Esophagus squamous epithelium (tissue), 5 donors: ENCODE measurements at places on chromosomes 6 and 20. TPM values are rescaled to one million over a fixed set of nuclear protein-coding genes. Genes with fewer than 3 reads are reported as not detected.

DNA sequence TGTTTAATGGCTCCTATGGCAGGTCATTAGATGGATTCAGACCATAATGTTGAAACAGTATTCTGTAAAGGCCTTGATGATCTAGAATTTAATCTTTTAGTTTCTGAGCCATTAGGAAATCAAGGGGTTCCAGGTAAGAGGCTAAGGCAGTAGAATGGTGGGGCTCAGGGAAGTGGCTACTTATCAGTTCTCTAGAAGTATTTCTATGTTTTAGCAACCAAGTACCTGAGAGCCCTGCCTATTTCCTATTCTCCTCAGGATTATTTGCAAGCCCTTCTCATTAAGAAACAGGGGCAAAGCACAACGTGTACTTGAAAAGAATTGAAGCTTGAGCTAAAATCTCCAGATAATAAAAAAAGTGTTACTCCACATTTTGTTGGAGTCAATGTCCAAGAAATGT, 646.5 kb downstream of the RNF144B start:
- no peak overlapping the region for H3K4me3 ChIP-seq
- H3K27ac ChIP-seq = no peak overlapping the region
- H3K4me1 ChIP-seq = peaks cover 48% of the 10 kb centered on the region
- no peaks in the 10 kb centered on the region for H3K27me3 ChIP-seq
- no peak for DNase-seq
- H3K36me3 ChIP-seq = no peaks in the 10 kb centered on the region

DNA sequence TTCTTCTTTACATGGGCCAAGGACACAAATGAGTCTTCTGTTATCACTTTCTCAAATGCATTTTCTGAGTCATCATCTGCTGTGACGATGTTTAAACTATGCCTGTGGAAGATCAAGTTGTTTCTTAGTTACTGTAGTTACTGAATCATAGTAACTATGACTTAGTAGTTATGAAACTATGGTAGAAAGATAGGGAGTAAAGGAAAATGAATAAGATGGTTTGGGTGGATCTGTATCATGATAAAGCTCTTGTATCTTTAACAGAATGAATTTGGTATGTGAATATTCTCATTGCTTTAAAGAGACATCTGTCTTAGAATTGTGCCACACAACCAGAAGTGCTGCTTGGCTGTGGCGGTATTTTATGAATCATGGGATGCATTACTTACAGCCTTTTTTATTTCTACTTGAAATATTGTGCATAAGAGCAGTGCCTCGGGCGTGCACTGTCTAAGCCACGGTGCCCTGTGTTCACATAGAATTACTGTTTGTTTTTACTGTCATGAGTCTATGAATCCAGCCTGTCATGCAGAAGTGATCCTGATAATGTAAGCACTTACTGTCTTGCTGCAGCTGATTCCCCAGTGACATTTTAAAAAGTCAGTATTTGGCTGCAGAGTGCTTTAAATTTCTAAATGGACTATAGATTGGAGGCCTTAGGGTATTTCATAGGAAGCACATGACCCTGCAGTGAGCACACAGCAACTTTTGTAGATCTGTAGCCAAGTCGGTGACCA, 215.2 kb downstream of the TMEM242 start:
- DNase-seq = no peak
- H3K36me3 ChIP-seq = peaks cover 26% of the 10 kb centered on the region
- H3K4me3 ChIP-seq = no peak overlapping the region
- peaks cover 8% of the 10 kb centered on the region for H3K4me1 ChIP-seq

DNA sequence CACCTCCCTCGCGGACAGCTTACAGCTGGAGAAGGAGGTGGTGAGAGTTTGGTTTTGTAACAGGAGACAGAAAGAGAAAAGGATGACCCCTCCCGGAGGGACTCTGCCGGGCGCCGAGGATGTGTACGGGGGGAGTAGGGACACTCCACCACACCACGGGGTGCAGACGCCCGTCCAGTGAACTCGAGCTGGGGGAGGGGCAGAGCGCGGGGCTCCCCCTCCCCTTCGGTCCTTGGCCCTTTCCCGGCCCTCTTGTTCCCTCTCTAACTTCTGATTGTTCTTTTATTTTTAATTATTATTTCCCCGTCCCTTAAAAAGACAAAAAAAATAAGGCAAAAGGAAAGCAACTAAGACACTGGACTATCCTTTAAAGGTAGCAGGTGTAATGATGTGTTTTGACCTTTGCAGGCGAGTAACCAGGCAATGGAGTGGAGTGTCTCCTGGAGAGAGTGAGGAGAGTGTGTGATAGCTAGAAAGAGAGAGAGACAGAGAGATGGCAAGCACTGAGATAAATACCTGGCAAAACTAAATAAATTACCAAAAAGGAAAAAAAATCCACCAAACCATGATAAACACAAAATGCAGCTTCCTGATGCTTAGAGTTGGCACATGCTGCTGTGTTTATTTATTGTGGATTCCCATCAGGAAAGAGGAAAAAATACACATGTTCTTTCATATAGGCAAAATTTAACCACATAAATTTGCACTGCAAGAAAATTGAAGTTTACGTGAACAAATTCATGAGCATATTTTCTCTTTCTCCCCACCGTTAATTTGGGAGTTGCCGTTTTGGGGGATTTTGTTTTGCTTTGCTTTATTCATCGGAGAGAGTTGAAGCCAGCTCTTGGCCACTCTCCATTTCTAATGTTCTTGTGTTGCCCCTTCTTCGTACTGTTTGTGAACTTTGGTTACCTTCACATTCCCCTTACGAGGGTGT, 1.9 kb downstream of the POU3F2 start:
- peaks cover 43% of the 10 kb centered on the region for H3K4me1 ChIP-seq
- no peak for DNase-seq
- peaks cover 72% of the 10 kb centered on the region for H3K27me3 ChIP-seq
- no peaks in the 10 kb centered on the region for H3K36me3 ChIP-seq
- H3K4me3 ChIP-seq = no peak overlapping the region
- H3K27ac ChIP-seq = no peak overlapping the region

- peaks cover 18% of the 10 kb centered on the region for H3K4me1 ChIP-seq
- no peak overlapping the region for H3K4me3 ChIP-seq
- H3K27me3 ChIP-seq = no peaks in the 10 kb centered on the region
- no peak overlapping the region for H3K27ac ChIP-seq
- DNase-seq = no peak
- H3K36me3 ChIP-seq = no peaks in the 10 kb centered on the region
Measured at GRCh38 chr6:15283986-15284361, 38.1 kb downstream of the JARID2 start.

DNA sequence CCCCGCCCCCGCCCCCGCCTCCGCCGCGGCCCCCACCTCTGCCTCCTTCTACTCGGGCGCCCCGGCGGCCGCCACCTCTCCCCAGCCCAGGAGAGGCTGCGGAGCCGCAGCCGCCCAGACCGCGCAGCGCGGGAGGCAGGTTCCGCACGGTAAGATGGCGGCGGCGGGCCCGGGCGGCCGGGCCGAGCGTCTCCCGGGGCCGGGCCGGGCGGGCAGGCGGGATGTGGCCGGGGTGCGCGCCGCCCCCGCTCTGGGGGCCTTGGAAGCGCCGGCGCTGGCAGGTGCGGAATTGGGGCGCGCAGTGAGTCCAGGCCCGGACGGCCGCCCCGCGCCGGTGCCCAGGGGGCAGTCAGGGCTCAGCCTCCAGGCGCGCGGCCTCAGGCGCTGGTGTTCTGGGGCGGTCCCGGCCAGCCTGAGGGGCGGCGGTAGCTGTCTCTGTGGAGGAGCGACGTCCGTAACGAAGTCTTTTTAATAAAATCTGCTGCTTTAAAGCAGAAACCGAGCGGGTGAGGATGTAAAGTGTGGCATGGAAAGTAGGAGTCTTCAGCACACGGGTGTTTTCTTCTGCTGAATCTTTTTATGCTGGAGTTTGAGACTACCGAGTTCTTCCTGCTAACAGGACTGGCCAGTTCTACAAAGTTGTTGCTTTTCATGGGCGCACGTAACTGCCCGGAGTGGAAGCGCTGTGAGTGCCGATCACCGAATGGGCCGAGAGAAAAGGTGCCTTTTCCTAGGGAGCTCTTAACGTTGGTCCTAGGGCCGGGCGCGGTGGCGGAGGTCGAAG, at the start of gene GID8:
Gene GID8 (plus strand): TSS at position 43 of the 784 bp plus-strand sequence. CDS start 3,356 bp downstream, outside the sequence.
- peak within 1 kb of the TSS; percentile 100 for H3K27ac ChIP-seq
- H3K4me3 ChIP-seq = peak within 1 kb of the TSS; percentile 70
- peaks cover 77% of the 10 kb centered on the region for H3K4me1 ChIP-seq
- no peak for DNase-seq

DNA sequence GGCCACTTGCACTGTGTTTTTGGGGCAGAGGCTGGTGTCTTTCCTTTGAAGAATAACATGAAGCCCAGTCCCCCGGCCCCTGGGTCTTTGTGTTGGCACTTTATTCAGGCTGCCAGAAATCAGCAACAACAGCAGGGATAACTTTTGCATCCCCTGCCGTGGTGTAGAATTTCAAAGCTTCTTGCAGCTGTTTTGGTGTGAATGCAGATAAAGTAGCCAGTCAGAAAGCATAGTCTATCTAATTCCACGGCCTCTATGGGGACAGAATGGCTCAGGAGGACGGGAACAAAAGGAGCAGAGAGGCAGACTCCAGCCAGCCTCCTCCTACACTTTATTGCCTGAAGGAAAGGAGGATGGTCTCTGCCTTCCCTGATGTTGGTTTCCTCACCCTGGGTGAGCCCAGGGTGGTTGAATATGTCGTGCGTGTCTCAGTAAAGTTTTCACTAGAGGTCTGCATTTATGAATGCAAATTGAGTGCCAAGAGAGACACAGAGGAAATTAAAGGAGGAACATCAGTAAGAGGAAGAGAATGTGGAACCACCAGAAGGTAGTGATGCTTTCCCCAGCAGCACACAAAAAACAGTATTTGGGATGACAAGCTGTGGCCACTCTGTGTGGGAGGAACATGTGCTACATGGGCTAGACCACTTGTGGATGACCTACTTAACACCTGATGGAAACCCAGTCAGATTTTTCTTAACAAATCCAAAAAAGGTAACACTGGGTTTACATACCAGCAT, 125.9 kb upstream of the TRAF3IP2 start:
- DNase-seq = no peak
- H3K4me3 ChIP-seq = no peak overlapping the region
- H3K27ac ChIP-seq = peak overlapping the region; percentile 14
- no peaks in the 10 kb centered on the region for H3K27me3 ChIP-seq

FAM162B gene
- 0.61 TPM for total RNA-seq

CDH26 gene
- total RNA-seq = 2.5 TPM

HLA-DMB gene
- total RNA-seq = 3.8 TPM

C20orf141 gene
- total RNA-seq = not detected
